ENCODE measurements at places on chromosomes 16 and 17. TPM values are rescaled to one million over a fixed set of nuclear protein-coding genes. Genes with fewer than 3 reads are reported as not detected.

Gene PRSS8
- 1.3 TPM for polyA plus RNA-seq

Gene ZSWIM7
- polyA plus RNA-seq, result 30.3 TPM

Gene BMERB1
- 18.8 TPM for polyA plus RNA-seq

Gene AANAT
- not detected for polyA plus RNA-seq

Measured in adipose tissue (tissue), 3 donors.